ENCODE measurements at places on chromosomes 5 and 9.
A peak's percentile ranks its signal among the peaks of the same experiment; 100 is the strongest.

GRCh38 chr9:137406876-137407589, 15.9 kb downstream of the EXD3 start:
- DNase-seq, result peak; percentile 68

DNA sequence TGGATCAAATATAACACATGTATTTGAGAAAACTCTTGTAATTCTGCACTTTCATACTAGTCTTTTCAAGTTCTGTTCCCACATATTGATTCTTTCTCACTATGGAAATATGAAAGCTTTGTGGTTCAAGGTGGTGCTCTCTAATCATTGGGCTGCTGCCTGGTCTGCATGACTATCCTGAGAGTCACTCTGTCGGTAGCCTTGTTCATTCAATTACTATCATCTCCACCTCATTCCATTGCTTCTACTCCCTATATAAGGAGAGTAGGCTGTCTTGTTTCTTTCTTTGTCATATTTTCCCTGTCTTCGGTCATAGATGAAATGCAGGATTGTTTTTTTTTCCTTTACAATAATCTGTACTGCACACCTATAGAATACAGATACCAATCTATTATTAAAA, 341.4 kb upstream of the ACTBL2 start:
- no peak for DNase-seq

- no peak for DNase-seq
Observed at GRCh38 chr5:2960294-2960693, 208.8 kb upstream of the IRX2 start.

- DNase-seq, result no peak
Observed at GRCh38 chr9:108234811-108235210, 621.0 kb downstream of the ACTL7B start.

- DNase-seq, result no peak
Observed at GRCh38 chr9:111648066-111648465, 13.3 kb upstream of the GNG10 start.

DNA sequence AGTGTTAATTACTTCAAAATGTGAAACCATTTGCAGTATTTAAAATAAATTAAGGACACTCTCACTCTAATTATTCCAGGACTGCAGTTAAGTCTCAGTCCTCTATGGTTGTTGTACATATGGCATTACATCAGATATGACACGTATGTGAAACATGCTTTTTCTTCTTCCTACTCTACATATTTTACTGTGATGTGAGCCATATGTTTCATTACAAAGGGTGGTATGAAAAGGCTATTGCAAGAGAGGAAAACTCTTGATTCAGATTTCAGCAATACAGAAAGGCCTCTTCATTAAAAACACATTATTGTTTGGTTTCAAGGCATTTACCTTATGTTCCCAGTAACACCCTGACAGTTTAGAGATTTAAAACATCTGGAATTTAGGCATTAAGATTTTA, 964.5 kb upstream of the DMAC1 start:
- DNase-seq, result no peak

DNA sequence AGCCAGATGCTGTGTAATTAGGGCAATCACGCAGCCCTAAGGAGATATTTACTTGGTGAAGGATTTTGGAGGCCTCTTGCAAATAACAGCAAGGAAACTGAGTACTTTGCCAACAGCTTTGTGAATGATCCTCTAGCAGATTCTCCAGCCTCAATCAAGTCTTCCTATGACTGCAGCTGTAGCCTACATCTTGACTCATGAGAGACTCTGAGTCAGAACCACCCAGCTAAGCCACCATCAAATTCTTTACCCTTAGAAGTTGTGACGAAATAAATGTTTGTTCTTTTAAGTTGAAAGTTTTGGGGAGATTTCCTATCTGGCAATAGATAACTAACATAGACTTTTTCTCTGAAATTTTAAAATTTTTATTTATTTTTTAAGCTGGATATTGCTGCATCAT, 237.6 kb upstream of the CCNH start:
- no peak for DNase-seq

- no peak for DNase-seq
Observed at GRCh38 chr9:96480736-96481135, 30.8 kb downstream of the HABP4 start.

DNA sequence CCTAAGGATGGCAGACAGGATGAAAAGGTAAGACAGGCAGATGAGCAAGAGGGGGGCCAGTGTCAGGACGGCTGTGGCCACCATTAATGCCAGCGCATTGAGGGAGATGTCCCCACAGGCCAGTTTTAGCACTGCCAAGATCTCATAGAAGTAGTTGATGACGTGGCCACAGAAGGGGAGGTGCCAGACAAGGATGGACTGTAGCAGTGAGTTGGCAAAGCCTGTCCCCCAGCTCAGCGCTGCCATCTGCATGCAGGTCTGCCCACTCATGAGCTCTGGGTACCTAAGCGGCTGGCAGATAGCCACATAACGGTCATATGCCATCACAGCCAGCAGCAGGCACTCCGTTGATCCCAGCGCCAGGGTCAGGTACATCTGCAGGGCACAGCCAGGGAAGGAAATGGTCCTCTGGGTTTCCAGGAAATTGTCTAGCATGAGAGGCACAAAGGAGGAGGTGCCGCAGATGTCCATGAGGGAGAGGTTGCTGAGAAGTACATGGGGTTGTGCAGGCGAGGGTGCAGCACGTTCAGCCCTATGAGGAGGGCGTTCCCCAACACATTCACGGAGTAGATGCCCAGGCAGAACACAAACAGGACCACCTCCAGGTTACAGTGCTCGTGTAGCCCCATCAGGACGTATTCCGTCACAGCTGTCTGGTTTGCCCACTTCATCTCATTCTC, 10.8 kb downstream of the OR13J1 start:
- DNase-seq, result peak; percentile 88

DNA sequence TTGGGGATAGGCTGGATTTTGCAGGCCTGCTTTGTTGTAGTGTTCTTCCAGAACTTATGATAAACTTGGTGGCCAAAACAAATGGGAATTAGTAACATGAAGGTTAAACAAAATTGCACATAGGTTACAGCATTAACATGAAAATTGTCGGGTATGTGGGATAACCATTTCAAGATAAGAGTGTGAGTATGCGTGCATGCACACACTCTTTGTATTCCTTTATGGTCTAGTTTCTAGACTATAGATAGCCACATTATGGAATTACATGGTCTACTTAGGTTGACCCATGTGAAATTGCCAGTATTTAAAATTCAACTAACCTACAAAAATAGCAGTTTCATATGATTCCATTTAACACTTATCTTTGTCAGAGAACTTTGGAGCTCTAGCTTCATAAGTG, 1.4 kb downstream of the HMGCR start:
- no peak for DNase-seq

DNA sequence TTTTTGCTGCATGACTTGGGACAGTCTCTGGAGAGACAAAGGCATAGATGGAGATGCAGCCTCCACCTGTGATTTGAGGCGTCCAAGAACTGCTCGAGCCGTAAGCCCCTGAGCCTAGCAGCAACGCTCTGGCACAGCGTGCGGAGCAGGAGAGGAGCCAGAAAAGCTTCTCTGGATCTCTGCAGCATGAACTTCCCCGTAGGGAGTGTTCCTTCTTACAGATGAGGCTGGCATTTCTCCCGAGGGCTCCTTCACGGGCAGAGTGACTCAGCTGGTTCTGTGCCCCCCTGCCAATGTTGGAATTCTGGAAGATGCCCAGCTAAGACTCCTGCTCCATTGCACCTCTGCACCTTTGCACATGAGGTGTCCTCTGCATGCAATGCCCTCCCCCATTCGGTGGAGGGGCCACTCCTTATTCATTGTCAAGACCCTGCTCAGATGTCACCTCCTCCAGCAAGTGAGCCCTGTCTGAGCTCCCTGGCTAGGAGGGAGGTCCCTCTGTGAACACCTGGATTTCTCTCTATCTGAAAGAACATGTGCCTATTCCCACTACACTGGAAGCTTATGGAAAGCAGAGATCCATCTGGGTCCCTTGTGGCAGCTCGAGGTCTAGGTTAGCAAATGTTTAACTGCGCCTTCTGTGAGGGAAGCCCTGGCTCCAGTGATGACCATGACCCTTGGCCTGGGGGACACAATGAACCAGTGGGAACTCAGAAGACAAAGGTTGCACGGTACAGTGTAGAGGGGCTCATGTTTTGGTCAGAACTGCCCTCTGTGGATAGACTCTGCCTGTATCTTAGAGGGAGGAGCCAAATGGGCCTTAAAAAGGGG, 39.6 kb downstream of the SH3PXD2B start:
- no peak for DNase-seq

DNA sequence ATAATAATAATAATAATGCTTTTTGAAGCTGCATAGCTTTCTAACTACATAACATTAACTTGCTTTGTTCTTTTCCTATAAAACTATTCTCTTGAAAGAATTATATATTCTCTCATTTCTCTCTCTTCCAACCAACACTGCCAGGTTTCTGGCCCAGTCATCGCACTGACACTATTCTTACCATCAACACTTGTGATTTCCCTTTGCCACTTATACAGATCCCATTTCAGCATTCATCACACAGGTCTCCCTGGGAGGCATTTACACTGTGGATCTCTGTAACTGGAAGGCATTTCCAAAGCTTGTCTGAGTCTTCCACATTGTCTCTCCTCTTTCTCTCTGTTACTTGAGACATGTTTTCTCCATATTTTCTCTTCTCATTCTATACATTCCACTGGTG, 777.8 kb upstream of the ACO1 start:
- no peak for DNase-seq

GRCh38 chr5:35821513-35821912, 35.2 kb upstream of the IL7R start:
- no peak for DNase-seq

DNA sequence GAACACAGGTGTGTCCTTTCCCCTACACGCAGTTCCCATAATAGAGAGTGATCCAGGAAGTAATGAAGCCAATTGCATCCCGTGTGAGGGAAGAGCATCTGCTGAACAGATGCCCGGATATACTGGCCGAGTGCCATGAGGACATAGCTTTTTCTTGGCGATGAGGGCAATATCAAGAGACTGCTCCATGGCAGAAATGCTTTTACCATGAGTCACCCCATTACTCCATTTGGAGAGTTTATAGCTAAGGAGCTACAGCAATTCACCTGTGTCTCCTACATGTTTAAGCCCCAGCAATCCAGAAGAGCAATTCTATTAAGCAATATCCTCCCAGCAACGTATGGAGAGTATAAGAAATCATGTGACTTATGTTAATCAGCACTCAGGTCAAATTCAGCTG, 222.0 kb upstream of the KLF4 start:
- DNase-seq, result no peak

- DNase-seq, result no peak
Observed at GRCh38 chr9:124855944-124856765, 2.9 kb downstream of the WDR38 start.

GRCh38 chr5:125798307-125798706, 624.9 kb upstream of the GRAMD2B start:
- no peak for DNase-seq
